H1 (cell line): ENCODE measurements at places on chromosomes 13 and 19.

DNA sequence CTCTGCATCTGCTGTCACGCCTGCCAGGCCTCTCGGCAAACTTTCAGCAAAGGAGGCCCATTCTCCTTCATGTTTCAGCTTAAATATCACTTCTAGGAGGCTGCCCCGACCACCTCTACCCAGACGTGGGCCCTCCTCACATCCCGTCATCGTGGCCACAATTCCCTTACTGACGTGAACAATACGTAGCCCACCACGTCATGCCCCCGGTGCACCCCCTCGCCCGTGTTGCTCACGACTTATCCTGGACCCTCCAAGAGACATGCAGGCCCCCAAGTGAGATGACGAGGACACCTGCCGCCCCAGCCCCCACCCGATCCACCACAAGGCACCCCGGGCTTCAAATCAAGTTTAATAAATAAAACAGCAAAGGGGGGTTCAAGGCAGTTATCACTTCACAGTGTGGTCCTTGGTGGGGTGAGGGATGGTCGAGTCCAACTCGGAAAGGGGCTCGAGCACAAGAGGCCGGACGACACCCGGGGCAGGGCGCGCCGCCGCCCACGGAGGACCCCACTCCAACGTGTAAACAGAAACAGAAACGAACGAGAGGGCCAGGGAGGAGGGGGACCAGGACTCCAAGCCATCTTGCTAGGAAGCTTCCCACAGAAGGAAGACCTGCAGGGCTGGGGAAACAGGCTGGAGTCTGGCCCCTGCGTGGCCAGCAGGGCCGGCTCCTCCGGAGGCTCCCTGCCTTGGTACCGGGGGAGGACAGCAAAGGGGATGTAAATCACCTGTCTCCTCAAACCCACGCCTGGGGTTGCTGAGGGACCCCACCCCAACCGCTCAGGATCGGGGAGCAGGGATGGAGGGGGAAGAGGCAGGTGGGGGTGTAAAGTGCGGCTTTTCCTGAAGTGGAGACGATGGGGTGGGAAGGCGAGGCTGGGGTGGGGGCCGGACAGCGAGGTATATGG, 14.3 kb upstream of the PLPP2 start:
- DNase-seq = no peak

GRCh38 chr13:26985285-26985878, 186.2 kb downstream of the USP12 start:
- no peak for DNase-seq

DNA sequence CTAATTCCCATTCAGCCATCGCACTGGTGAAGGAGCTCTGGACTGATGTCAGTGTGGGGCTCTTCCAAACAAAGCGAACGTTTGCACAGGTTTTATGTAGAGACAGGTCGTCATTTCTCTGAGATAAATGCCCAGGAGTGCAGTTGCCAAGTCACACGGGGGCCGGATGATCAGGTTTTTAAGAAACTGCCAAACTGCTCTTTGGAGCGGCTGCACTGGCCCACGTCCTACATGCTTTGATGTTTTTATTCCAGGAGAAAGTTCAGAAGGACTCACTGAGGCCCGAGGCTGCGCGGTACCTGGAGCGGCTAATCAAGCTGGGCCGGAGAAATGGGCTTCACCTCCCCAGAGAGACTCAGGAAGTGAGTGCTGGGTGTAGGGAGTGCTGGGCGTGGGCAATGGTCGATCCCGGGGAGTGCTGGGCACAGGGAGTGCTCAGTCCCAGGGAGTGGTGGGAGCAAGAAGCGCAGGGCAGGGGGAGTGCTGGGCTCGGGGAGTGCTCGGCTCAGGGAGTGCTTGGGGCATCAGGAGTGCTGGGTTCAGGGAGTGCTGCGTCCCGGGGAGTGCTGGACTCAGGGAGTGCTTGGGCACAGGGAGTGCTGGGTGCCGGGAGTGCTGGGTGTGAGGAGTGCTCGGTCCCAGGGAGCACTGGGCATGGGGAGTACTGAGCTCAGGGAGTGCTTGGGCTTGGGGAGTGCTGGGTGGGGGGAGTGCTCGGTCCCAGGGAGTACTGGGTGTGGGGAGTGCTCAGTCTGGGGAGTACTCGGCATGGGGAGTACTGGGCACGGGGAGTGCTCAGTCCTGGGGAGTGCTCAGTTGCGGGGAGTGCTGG, 10.7 kb downstream of the THOP1 start:
- DNase-seq = no peak

DNA sequence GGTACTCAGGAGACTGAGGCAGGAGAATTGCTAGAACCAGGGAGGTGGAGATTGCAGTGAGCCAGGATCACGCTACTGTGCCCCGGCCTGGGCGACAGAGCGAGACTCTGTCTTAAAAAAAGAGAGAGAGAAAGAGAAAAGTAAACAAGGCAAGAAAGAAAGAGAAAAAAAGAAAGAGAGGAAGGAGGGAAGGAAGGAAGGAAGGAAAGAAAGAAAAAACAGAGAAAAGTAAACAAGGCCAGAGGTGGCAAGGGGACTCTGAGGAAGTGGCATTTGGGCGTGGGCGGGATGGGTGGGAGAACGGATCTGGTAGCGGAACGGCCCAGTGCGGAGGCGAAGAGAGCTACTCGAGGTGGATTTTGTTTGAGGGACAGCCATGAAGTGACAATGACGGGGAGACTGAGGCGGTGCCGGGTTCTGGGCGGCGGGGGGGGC, 7.5 kb upstream of the ARRDC2 start:
- no peak for DNase-seq

DNA sequence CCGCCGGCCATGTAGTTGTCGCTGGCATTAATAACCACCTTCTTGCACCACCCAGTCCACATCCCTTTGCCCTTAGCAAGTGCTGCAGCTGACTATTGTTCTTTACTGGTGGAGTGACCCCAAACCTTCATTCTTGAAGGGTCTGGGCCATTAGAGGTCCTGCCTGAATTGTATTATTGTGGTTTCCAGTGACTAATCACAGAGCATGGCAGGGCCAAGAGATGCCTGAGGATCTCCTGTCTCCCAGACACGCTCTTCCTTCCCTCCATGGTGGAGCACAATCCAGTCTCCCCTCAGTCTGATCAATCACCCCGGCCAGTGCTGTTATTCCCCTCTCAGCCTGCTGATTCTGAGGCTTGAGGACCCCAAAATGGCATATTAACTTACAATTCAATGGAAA, 39.0 kb downstream of the C1QTNF9 start:
- DNase-seq = no peak

GRCh38 chr13:24709186-24709913, 29.1 kb downstream of the ATP12A start:
- no peak for DNase-seq

DNA sequence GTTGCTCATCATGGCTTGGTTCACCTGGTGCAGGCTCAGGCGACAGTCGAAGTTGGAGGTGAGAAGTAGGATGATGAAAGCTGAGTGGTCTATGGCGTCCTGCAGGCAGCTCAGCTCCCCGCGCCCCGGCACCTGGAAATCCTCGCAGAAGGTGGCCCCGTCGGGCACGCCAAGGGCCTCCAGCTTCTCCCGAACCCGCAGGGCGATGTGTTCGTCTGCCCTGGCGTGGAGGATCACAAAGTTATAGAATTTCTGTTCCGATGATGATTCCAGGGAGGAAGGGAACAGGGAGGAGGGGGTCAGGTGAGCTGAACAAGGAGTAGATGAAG, 14.6 kb downstream of the TICAM1 start:
- no peak for DNase-seq
